ENCODE measurements at places on chromosomes 3 and 15.

GRCh38 chr3:192188218-192188835 lies 539.0 kb downstream of the FGF12 start:
- peak; percentile 26 for DNase-seq

- DNase-seq = no peak
These were observed 222.4 kb upstream of the LRIG1 start for GRCh38 chr3:66723231-66723630.

DNA sequence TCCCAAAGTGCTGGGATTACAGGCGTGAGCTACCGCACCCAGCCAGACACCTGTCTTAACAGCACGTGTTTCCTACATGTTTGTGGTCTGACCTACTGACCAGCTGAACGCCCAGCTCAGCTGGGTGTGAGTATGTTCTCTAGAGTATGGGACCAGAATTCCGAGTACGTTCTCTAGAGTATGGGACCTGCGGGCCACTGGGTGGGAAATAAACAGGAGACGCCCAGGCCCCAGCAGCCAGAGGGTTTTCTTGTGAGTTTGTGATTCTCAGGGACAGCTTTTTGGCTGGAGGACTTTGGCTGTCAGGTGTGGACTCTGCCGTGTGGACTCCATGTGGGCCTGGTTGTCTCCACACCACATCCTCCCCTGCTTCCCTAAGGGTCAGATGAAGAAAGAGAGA lies 87.3 kb downstream of the CHRD start:
- no peak for DNase-seq

- DNase-seq = no peak
These were observed 38.2 kb downstream of the MRPS11 start for GRCh38 chr15:88505721-88506120.

- DNase-seq = no peak
These were observed 26.6 kb downstream of the RNU5B-1 start for GRCh38 chr15:65330934-65331645.

GRCh38 chr3:10011631-10012030 lies 14.6 kb upstream of the FANCD2 start:
- DNase-seq = no peak

GRCh38 chr3:55718074-55718473 lies 231.0 kb upstream of the WNT5A start:
- no peak for DNase-seq

- DNase-seq = no peak
These were observed 48.8 kb upstream of the PRTG start for GRCh38 chr15:55791551-55792400.

- no peak for DNase-seq
These were observed 113.9 kb downstream of the GABRG3 start for GRCh38 chr15:27084844-27085243.

DNA sequence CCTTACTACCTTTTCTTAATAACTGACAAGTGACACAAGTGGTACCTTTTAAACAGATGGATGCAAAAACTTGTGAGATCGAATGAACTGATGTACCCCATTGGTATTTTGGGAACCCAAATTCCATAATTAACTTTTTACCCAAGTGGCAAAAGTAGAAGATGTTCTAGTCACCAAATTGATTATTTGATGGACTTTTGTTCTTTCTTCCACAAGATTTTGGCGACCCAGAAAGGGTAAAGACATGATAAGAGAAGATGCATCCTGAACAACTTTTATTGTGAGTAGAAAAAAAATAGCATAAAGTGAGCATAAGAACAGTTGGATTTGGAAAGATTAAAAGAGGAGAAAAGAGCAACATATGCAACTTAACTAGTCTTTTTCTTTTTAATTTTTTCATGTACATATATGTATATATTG lies 159.5 kb downstream of the TIGIT start:
- DNase-seq = no peak

DNA sequence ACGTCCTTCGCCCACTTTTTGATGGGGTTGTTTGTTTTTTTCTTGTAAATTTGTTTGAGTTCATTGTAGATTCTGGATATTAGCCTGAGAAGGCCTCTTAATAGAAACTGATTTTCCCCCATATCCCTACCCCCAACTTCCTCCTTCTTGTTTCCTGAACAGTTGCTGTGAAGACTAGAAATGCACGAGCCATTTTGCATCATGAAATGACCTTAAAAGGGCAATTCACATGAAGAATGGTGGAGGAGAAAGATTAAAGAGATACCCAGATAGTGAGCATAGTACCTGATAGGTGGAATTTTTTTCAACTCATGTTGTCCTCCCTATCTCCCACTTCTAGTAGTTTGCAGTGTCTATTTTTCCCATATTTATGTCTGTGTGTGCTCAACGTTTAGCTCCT lies 55.2 kb upstream of the KCNH8 start:
- DNase-seq = no peak
